ENCODE measurements at places on chromosomes 3 and 15. TPM values are rescaled to one million over a fixed set of nuclear protein-coding genes. Genes with fewer than 3 reads are reported as not detected.

GRCh38 chr3:131840156-131840797, 194.5 kb downstream of the CPNE4 start:
- H3K36me3 ChIP-seq, result no peaks in the 10 kb centered on the region
- no peak for DNase-seq
- H3K27me3 ChIP-seq, result no peaks in the 10 kb centered on the region

GRCh38 chr3:149655826-149656574, 1.8 kb downstream of the WWTR1 start:
- DNase-seq, result no peak
- H3K36me3 ChIP-seq, result no peaks in the 10 kb centered on the region
- H3K27ac ChIP-seq, result peak overlapping the region; percentile 96

GRCh38 chr3:189685291-189685690, 54.1 kb downstream of the TP63 start:
- H3K4me1 ChIP-seq, result no peaks in the 10 kb centered on the region
- H3K36me3 ChIP-seq, result no peaks in the 10 kb centered on the region
- H3K4me3 ChIP-seq, result no peak overlapping the region
- DNase-seq, result no peak
- no peaks in the 10 kb centered on the region for H3K27me3 ChIP-seq

The ZPLD1 gene
- total RNA-seq, result not detected

The ATP13A5 gene
- 2.0 TPM for total RNA-seq

The CASR gene
- 0.20 TPM for total RNA-seq

The CHAC1 gene
- total RNA-seq, result 4.4 TPM

The NTRK3 gene
- total RNA-seq, result 2.8 TPM
